ENCODE measurements at places on chromosomes 7 and 10.
A peak's percentile ranks its signal among the peaks of the same experiment; 100 is the strongest.

- no peak for DNase-seq
Observed at GRCh38 chr10:31073211-31073610, 41.5 kb upstream of the ZNF438 start.

GRCh38 chr10:127998501-127999144 lies 91.7 kb downstream of the PTPRE start:
- no peak for DNase-seq

- DNase-seq = no peak
Observed at GRCh38 chr10:101550965-101551364, 37.1 kb downstream of the POLL start.

DNA sequence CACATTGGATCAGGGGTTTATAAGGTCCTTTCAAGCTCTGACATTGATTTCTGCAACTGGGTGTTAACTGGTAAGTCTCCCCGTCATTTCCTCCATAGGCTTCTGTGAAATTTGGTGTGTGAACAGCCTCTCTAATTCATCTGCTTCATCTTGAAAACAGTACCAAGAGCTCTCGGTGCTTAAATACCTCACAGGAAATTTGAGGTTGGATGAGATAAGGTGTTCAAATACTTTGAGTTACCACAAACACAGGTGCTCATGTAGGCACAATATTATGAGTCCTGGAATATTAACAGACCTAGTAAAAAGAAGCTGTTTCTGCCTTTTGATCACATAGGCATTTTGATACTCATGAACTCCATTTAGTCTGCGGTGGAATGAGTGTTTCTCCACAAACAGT lies 85.2 kb downstream of the RTKN2 start:
- DNase-seq = no peak

- DNase-seq = peak; percentile 58
Observed at GRCh38 chr10:94138391-94138790, 144.7 kb downstream of the PLCE1 start.

DNA sequence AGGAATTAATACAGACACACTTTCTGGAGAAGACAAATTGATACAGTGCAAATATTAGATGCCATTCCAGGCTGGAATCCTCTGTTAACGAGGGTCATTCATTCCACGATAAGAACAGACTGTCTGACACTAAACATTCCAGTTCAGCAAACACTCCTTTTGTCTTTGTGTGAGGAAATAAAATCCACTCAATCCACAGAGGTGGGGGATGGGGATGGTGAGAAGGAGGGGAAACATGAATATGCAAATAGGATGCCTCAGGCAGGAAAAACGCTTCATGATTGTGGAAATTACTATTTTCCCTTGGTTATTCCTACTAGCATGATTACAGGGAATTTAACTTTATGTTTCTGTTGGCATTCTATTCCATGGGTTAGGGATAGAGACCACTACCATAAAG lies 196.9 kb upstream of the CDCA7L start:
- no peak for DNase-seq

DNA sequence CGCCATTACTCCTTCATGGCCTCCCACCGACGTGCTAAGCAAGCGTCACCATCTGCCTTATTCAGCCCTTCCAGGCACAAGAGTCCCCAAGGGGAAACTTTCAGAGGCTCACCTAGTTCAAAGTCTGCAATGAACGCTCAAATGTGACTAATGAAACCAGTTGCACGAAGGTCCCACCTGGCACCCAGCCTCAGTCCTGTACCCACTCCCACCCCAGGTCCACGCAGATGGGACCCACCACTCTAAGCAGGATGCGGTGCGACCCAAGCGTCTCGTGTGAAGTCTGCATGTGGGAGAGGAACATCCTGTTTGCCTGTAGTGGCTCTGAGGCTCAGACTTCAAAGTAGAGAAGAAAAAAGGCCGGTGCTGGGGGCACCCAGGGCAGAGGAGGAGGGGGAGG lies 40.3 kb downstream of the RGS10 start:
- no peak for DNase-seq

DNA sequence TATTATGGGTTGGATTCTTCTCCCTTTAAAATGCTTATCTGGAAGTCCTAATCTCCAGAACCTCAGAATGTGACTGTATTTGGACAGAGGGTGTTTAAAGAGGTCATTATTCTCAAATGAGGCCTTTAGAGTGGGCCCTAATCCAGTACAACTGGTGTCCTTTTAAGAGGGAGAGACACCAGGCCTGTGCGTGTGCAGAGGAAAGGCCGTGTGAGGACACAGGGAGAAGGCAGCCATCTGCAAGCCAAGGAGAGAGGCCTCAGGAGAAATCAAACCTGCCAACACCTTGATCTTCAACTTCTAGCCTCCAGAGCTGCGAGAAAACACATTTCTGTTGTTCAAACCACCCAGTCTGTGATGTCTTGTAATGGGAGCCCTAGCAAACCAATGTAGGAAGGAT lies 235.4 kb upstream of the MYO3A start:
- no peak for DNase-seq

DNA sequence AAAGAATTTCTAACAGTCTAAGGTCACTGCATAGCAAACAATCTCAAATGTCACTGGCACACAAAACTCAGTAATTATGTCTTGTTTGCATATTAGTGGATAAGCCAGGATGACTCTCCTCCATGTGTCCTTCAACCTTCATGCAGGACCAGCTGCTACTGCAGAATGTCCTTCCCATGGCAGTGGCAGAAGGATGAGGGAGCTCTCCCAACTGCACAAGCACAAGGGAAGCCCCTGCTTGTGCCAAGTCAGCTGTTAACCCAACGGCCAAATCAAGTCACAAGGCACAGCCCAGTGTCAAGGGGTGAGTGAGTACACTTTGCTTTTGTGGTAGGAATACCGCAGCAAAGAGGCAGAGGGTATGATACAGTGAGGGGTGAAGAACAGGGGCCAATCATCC lies 59.3 kb upstream of the VWC2 start:
- DNase-seq = no peak

GRCh38 chr10:3067118-3067858 lies at the start of gene PFKP:
Gene PFKP, plus strand, starts transcription at chr10:3067548. Its CDS starts 48 bp downstream, at chr10:3067596.
- DNase-seq = peak; percentile 46

DNA sequence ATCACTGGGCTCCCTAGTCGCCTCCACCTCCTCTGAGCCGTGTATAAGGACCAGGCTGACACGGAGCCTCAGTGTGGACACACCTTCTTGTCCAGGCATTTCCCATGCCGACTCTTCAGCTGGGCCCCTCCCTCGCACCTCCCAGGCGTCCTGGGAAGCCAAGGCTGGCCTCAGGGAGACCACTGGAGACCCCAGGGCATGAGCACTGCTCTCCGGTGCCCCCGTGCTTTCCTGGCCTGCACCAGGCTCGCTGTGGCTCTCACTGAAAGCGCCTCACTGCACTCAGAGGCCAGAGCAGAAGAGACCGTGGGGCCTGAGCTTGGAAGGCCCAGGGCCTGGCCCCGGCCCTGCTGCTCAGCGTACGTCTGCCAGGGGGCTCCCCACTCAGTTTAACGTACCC lies 31.4 kb downstream of the LRRC27 start:
- DNase-seq = no peak

GRCh38 chr10:100717166-100717565 lies 28.2 kb upstream of the PAX2 start:
- no peak for DNase-seq

- DNase-seq = no peak
Observed at GRCh38 chr7:112905950-112906349, 115.8 kb upstream of the TMEM168 start.

DNA sequence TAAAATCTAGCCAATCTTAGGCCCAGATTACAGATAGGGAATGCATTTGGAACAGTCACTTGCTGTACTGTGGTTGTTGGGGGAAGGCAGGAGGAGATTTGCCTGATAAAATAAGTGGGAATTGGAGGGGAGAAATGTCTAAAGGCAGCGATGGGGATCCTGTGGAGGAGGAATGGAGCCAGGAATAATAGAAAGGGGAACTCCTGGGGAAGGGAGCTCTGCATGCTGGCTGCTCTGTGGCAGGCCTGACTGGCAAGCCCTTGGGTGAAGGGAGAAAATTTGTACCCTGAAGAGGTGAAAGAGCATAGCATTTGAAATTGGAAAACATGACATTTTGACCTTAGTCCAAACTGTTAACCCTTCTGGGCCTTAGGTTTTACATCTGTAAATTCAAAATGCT lies 13.7 kb downstream of the MMP21 start:
- DNase-seq = no peak

Data from EH (cell line).